ENCODE measurements at places on chromosomes 13 and 19. TPM values are rescaled to one million over a fixed set of nuclear protein-coding genes. Genes with fewer than 3 reads are reported as not detected.
A peak's percentile ranks its signal among the peaks of the same experiment; 100 is the strongest.

DNA sequence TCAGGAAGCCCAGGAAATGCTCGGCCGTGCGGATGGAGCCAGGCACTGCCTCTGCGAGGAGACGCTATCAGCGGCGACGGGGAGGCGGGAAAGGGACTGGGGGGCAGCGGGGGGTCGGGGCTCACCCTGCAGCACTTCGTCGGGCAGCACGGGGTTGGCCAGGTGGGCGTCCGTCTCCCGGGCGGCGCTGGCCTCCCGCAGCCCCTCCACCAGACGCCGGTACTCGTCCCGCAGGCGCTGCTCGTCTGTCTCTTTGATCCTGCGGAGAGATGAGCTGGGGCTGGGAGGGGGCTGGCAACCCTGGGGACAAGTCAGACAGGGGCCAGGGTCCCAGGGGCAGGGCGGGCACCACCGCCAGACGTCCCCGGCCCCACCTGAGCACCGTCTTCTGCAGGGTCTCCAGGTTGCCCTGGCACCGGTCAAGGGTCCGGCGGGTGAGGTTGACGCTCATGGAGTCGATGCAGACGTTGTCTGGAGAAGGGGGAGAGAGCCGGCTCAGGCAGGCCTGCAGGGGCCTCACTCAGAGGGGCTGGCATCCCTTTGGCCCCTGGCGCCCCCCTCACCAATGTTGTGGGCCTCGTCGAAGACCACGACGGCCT, 6.4 kb downstream of the ERCC2 start:
- no peaks in the 10 kb centered on the region for H3K27me3 ChIP-seq
- no peak for DNase-seq
- H3K36me3 ChIP-seq: peaks cover 22% of the 10 kb centered on the region
- H3K4me1 ChIP-seq: peaks cover 6% of the 10 kb centered on the region
- H3K27ac ChIP-seq: no peak overlapping the region

DNA sequence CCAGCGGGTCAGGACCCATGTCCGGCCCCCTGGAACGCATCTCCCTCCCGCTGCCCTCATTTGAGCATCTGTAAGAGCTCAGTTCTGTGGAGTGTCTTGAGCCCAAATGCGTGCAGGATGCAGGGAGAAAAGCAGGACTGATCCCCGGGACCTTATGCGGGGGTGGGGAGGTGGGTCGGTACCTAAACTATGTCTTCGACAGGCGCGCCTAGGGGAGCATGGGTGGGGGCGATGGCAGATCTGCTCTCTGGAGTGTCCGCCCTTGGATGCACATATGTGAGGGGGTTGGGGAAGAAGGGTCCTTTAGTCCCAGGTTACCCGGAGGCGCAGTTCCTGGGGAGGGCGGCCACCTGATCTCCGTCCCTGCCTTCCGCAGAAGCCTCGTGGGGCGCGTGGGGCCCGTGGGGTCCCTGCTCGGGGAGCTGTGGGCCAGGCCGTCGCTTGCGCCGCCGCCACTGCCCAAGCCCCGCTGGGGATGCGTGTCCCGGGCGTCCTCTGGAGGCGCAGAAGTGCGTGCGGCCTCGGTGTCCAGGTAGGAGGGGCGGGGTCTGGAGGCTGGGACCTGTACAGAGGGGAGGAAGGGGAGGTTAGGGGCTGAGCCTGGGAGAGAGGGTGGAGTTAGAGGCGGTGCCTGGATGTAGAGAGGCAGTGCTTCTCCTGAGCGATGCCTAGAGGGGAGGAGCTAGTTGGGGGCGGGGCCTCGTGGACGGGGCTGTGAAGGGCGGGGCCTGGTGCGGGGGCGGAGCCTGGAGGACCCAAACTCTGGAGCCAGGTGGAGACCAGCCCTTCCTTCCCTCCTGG, 2.9 kb downstream of the CILP2 start:
- no peak overlapping the region for H3K27ac ChIP-seq
- peak; percentile 64 for DNase-seq
- peaks cover 13% of the 10 kb centered on the region for H3K4me1 ChIP-seq
- peak overlapping the region; percentile 51 for H3K4me3 ChIP-seq

The IFNL1 gene
- total RNA-seq: not detected

DNA sequence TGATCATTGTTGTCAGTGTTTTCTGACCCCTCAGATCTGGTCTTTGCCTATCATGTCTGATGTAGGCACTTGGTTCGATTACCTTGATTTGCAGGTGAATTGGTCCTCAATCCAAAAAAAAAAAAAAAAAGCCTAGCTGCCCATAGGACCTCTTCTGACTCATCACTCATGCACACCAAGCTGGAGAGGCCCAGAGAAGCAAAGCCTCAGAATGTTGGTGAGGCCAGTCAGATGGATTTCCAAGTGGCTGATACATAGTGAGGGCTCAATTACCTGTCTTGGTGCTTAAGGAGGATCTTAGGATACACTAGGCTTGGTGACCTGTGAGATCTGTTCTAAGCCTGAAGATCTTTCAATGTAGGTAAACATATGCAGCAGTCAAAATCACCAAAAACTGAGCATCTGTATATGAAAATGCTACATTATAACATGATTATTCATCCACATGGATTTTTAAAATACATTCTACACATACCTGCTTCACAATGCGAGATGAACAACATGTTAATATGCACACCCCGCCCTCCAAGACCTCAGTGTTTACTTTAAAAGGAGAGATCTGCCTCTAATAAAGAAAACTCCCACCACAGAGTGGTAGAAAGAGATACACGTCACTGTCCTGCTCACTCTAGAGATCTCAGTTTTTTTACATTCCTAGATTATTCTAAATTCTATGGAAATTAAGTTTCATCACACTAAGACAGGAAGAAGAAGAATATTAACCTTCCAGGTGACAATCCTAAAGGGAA, 79.9 kb upstream of the RAP2A start:
- no peaks in the 10 kb centered on the region for H3K4me1 ChIP-seq
- no peak overlapping the region for H3K4me3 ChIP-seq
- H3K36me3 ChIP-seq: peaks cover 49% of the 10 kb centered on the region
- no peak for DNase-seq
- H3K27me3 ChIP-seq: no peaks in the 10 kb centered on the region

DNA sequence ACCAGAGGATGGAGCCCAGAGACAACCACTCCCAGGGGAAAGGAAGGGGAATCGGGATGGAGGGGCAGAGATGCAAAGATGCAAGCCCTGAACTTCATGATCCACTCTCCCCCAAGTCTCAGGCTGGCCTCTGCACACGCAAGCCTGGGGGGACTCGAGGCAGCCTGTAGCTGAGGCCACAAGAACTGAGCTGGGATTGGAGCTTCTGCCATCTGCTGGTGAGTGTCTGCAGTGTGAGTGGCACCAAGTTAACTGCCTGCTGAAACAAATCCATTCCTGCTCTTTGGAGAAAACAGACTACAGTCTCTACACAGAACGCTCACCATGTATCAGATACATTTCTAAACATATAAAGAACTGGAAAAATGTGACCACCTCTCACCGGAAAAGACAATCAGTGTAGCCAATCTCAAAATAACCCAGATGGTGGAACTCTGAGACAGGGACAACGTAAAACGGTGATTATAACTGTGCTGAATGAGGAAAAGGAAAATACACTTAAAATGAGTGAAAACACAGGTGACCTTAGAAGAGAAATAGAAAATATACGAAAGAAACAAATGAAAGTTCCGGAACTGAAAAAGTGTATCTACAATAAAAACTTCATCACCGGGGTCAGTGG, 62.1 kb downstream of the KLF2 start:
- peaks cover 76% of the 10 kb centered on the region for H3K36me3 ChIP-seq
- peaks cover 24% of the 10 kb centered on the region for H3K4me1 ChIP-seq

The RDH8 gene
- total RNA-seq: not detected

DNA sequence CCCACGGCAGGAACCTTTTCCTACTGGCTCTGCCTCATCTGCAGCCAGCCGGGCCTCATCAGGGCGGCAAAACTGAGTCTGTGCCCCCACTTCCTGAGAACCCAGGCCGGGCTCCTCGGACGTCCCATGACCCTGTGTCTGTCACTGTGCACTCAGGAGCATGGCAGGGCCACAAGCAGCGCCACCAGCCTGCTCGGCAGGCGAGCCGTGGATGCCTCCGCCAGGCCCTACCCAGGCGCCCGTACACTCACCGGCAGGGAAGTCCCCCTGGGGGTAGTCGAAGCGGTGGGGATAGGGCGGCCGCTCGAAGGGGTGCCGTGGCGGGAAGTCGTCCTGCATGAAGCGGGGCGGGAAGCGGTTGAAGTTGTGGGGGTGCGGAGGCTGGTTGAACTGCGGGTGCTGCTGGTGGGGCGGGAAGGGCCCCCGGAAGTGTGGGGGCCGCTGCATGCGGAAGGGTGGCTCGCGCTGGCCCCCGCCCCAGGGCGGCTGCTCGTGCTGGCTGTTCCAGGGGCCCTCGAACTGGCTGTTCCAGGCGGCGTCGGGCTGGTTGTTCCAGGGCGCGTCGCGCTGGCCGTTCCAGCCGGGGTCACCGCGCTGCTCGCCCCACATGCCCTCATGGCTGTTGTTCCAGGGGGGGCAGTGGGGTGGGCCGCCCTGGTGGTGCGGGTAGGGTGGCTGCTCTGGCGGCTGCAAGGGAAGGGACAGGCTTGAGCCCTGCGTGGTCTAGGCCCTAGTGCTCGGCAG, 17.1 kb downstream of the CHERP start:
- DNase-seq: no peak
- no peaks in the 10 kb centered on the region for H3K27me3 ChIP-seq
- peaks cover 66% of the 10 kb centered on the region for H3K36me3 ChIP-seq
- H3K4me1 ChIP-seq: no peaks in the 10 kb centered on the region

DNA sequence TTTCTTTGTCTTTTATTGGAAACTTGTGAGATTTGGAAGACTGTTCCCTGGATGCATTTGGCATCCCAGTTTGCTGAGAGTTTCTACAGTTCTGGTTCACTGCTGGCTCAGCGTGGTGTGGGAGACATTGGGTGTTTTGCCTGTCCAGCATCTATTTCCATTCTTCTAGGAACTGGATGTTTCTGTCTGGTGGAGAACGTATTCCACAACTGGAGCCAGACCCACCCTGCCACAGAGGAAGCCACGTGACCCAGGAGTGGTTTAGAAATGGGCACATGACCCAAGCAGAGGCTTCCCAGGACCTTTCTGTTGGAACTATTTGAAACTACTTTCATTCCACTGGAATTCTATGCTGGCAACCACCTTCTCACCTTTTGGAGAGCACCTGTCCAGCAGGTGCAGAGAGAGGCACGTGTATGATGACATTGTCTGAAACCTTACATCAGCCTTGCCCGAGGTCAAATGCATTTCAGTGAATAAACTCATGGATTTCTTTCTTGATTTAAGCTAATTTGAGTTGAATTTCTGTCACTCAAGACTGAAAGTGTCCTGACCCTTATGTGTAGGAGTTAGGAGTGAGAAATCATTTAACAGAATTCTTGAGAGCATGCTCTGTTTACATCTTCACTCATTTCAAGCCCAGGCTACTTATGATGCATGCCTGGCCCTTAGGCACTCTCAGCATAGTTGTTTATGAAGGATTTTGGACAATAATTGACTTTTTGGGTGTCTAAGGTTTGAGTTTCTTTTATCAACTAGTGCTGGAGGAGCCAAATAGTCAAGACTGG, 121.8 kb downstream of the AKAP11 start:
- H3K4me3 ChIP-seq: peak overlapping the region; percentile 92
- peaks cover 73% of the 10 kb centered on the region for H3K4me1 ChIP-seq
- peaks cover 52% of the 10 kb centered on the region for H3K36me3 ChIP-seq
- no peak for DNase-seq
- H3K27me3 ChIP-seq: no peaks in the 10 kb centered on the region
- peak overlapping the region; percentile 100 for H3K27ac ChIP-seq

DNA sequence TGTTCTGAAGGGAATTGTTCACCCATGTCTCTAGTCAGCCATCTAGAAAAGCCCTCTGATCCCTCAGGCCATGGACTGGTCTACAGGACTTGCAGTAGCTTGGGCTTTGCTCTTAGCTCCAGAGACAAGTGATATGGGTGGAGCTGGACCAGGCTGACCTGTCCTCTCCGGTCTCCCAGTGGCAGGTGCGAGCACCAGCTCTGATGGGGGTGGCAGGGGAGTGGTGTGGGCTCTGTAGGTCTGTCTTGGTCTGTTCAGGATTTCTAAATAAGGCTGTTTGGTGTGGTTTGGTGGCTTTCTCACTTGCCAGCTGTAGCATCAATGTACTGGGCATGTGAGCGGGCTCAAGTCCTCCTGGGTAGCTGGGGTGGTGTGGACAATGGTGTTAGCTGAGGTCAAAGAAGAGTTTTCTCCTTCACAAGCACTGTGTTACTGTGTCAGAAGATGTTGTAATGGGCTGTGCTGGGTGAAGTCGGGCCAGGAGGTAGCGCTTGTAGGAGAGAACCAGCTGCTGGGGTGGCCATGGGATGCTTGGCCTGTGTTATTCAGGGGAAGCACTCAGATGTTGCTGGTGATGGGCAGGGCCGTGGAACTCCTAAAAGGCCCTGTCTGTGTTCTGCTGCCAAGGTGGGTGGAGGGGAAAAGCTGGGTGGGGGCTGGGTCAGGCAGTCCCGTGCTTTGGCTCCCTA, 16.9 kb downstream of the GPC6 start:
- DNase-seq: no peak
- no peaks in the 10 kb centered on the region for H3K27me3 ChIP-seq
- H3K36me3 ChIP-seq: no peaks in the 10 kb centered on the region
- no peak overlapping the region for H3K27ac ChIP-seq

- no peak for DNase-seq
- H3K4me3 ChIP-seq: no peak overlapping the region
- no peaks in the 10 kb centered on the region for H3K4me1 ChIP-seq
- no peaks in the 10 kb centered on the region for H3K36me3 ChIP-seq
- no peaks in the 10 kb centered on the region for H3K27me3 ChIP-seq
- H3K27ac ChIP-seq: no peak overlapping the region
These were observed 663.2 kb upstream of the SGCG start for GRCh38 chr13:22517544-22517943.

GRCh38 chr13:106756446-106756845, 188.5 kb upstream of the ARGLU1 start:
- no peak for DNase-seq
- H3K27me3 ChIP-seq: no peaks in the 10 kb centered on the region
- no peak overlapping the region for H3K27ac ChIP-seq
- H3K4me1 ChIP-seq: no peaks in the 10 kb centered on the region

DNA sequence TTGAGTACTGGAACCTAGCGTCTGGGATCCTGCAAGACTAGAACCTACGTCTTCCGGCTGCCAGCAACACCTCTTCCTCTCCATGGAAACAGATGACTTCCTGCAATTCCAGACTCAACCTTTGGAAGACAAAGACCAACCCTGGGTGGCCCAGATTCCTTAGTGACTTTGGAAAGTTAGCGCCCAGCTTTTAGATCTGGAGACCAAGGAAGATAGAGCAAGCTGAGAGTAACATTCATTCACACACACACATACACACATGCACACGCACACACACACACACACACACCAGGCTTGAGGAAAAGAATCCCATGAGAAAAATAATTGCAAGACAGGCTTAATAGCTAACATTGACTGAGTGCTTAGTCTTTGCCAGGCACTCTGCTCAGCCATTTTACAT, 788.9 kb downstream of the UQCRFS1 start:
- H3K4me1 ChIP-seq: no peaks in the 10 kb centered on the region
- no peaks in the 10 kb centered on the region for H3K27me3 ChIP-seq
- no peak for DNase-seq
- no peak overlapping the region for H3K4me3 ChIP-seq

GRCh38 chr19:50537769-50538230, 24.1 kb upstream of the ASPDH start:
- H3K27ac ChIP-seq: no peak overlapping the region
- no peak overlapping the region for H3K4me3 ChIP-seq
- peak; percentile 43 for DNase-seq
- H3K27me3 ChIP-seq: peaks cover 3% of the 10 kb centered on the region

The ZNF560 gene
- total RNA-seq: not detected
